ENCODE measurements at places on chromosomes 6 and 20.

- ATAC-seq = peak; percentile 50
Measured at GRCh38 chr6:108945681-108946159, 97.5 kb downstream of the ARMC2 start.

GRCh38 chr20:57330998-57331397, 1.4 kb downstream of the SPO11 start:
- no peak for ATAC-seq

DNA sequence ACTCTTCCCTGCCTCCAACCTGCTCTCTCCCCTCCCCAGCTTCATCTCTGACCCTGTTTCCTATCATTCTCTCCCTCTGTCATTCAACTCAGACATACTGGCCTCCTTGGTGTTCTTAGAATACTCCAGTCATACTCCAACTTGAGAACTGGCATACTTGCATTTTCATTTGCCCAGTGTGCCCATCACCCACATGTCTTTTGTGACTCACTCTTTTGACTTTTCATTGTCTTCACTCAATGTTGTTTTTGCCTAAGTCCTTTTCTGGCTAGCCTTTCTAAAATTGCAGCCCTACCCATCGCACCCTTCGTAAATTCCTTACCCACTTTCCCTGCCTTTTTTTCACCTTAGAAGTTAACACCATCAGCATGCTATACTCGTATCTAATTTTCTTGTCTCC, 77.0 kb upstream of the CD2AP start:
- ATAC-seq = no peak

DNA sequence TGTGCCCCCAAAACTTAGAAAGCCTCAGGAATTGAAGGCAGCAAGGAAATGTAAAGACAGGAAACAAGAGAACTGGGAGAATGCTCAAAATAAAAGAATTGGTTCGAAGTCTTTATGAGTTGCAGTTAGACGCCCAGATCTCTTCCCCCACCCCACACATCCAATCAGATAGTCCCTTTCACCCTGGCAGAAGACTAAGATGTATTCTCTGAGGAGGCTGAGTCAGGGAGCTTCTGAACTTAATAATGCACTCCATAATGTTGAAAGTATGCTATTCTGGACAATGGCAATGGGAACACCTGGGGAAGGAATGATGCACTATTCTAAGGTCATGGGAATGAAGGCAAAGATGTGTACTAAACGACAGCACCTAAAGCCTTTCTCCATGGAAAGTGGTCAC, 173.6 kb downstream of the MTFR2 start:
- ATAC-seq = no peak

GRCh38 chr6:136304410-136304809, 14.8 kb upstream of the BCLAF1 start:
- no peak for ATAC-seq

DNA sequence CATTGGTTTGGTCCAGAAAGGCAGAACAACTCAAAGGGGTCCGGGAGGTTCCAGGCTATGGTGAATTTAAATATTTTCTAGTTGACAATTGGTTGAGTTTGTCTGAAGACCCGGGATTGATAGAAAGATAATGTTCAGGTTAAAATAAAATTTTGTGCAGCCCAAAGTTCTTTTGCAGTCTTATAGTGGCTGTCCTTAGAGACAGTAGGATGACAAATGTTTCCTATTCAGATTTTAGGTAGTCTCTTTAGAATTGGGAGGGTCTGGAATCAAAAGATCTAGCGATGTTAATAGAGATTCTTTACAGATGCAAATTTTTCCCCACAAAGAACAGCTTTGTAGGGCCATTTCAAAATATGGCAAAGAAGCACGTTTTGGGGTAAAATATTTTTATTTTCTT, 109.1 kb downstream of the TULP4 start:
- no peak for ATAC-seq

GRCh38 chr6:166687070-166687878, 60.2 kb upstream of the RPS6KA2 start:
- ATAC-seq = peak; percentile 60

GRCh38 chr6:142695016-142695415, 250.0 kb downstream of the HIVEP2 start:
- no peak for ATAC-seq

DNA sequence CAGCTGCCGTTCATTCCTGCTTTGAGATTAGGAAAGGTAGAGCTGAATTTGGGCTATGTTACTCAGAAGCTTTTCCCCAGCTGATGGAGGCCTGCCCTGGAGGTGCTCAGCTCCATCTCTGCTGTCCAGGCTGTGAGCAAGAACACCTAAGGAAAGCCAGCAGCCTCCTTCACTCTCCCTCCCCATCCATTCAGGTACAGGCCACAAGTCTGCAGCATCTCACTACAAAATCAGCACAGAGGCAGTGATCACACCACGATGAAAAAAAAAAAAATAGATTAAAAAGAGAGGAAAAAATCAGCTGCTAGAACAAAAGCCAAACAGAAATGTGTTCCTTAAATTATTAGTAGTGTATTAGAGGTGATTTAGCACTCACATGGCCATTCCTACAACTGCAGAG, 515.0 kb downstream of the CDH26 start:
- ATAC-seq = no peak

GRCh38 chr6:4923081-4923480, 80.8 kb downstream of the RPP40 start:
- ATAC-seq = no peak

DNA sequence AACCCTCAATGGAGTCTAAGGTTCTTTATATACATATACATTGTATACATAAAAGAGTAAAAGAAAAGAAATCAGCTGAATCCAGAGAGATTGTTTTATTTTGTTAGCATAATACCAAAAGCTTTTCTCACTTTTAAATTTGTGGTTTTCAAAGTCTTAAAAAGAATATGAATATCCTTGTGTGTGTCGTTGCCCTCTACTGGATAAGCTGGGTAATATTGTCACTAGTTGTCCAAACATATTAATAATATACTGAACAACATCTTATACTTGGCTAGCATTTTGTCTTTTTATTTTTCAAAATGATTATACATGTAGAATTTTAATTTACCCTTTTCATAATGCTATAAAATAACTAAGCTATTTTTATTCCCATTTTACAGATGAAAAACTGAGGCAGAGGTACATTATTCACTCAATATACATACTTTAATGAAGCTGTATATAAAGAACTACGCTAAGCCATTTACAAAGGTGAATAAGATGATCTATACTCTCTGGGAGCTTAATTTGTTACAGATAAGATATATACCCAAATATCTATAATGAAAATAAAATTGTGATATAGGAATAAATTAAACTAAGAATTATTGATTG, 531.7 kb downstream of the TFAP2B start:
- no peak for ATAC-seq

All from motor neuron (in vitro differentiated cells).